ENCODE measurements at places on chromosomes 5 and 9. TPM values are rescaled to one million over a fixed set of nuclear protein-coding genes. Genes with fewer than 3 reads are reported as not detected.

Gene PCSK5
- 7.3 TPM for total RNA-seq

Gene BAAT
- 0.36 TPM for total RNA-seq

Gene ADRB2
- total RNA-seq, result 0.22 TPM

Gene SPINK6
- total RNA-seq, result not detected

Gene CDK5RAP2
- 76.8 TPM for total RNA-seq

Gene TMOD1
- 10.1 TPM for total RNA-seq

Gene PCDHA1
- total RNA-seq, result not detected

Gene TUSC1
- 0.53 TPM for total RNA-seq

Gene LCN12
- total RNA-seq, result 16.2 TPM

GRCh38 chr5:157606046-157606445, 30.5 kb upstream of the ADAM19 start:
- no peak for DNase-seq

DNA sequence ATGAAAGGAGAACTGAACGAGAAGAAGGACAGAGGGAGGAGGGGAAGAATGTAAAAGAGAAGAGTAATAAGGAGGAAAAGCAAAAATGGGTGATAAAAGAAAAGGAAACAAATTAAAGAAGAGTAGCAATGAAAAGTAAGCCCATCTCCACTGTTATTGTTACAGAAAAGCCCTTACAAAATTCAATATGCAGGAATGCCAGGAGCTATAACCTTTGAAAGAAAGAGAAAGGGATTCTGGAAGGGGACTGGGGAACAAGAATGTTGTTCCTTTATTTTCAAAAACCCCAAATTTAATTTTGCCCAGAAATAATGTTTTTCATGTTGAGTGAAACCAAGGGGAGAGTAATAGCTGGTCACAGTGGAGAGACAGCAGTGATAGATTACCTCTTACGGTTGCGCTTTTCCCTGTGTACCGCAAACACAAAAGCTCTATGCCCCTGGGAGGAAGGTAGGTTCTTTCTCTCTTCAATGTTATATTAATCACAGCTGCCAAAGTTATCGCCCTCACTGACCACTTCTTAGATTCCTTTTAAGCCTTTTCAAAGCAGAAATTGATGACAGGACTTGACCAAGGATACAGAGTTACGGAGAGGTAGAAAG, 86.7 kb downstream of the BRINP1 start:
- no peak for DNase-seq

- no peak for DNase-seq
Observed at GRCh38 chr5:34464829-34465228, 191.3 kb upstream of the RAI14 start.

- DNase-seq, result no peak
Observed at GRCh38 chr5:148193202-148193601, 9.6 kb upstream of the SPINK6 start.

GRCh38 chr9:18555105-18555883, 81.3 kb downstream of the ADAMTSL1 start:
- no peak for DNase-seq

DNA sequence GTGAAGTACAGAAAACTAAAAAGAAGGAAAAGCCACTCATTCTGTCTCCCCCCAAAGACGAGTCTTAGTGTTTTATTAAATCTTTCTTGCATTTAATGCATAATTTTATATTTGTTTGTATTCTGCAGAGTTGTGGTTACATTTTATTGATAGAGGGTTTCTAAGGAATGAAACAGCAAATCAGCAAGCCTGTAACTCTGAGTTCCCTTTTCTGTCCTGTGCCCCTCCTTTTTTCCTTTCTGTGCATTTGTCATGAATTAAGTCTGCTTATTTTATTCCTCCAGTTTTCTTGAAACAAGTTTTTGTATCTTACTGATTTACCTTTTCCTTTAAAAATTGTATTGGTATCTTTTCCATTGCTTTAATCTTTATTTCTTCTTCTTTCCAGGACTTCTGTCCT, 132.8 kb downstream of the MUSK start:
- DNase-seq, result no peak

DNA sequence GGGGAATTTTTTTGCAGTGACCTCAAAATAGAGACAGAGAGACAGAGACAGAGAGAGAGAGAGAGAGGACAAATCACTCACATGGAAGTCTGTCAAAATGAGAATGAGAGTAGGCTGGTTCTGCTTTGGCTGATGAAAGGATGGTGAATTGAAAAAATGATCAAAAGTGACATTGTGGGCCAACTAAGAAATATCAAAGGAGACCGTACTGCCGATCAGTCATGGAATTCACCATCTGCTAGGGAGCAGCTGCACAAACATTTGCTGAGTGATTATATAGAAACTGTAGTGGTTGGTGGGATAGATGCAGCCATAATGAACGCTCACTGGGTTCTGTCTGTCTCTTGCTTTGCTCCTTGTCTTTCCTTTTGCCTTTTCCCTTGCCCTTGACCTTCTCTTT, 476.6 kb upstream of the SGCD start:
- no peak for DNase-seq

- no peak for DNase-seq
Observed at GRCh38 chr9:92429836-92430235, 5.6 kb upstream of the OMD start.

GRCh38 chr5:180194410-180195345, 14.3 kb downstream of the RASGEF1C start:
- no peak for DNase-seq

DNA sequence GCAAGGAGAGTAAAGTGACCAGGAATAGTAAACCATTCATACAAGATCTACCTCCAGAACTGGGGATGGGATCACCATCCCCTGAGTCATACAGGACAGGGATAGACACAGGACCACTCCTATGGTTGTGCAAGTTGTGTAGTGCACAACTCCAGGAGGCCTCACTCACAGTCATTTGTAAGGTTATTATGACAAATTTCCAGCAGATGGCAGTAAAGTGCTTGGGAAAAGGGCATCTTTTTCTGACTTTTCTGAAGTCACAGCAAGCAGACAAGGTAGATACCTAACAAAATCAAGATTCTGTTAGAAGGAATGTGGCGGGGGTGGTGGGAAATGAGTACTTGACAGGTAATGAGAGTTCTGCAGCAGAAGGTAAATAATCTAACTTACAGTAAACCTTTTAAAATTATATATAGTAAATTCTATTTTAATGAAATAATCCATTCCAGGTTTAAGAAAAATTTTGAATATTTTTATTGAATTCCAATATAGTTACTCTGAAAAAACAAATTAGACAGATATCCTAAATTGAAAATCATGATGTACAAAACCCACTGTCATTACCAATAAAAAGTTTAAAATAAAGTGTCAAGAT, 16.7 kb upstream of the KIF27 start:
- DNase-seq, result no peak

- no peak for DNase-seq
Observed at GRCh38 chr5:31577438-31577837, 45.3 kb downstream of the C5orf22 start.

DNA sequence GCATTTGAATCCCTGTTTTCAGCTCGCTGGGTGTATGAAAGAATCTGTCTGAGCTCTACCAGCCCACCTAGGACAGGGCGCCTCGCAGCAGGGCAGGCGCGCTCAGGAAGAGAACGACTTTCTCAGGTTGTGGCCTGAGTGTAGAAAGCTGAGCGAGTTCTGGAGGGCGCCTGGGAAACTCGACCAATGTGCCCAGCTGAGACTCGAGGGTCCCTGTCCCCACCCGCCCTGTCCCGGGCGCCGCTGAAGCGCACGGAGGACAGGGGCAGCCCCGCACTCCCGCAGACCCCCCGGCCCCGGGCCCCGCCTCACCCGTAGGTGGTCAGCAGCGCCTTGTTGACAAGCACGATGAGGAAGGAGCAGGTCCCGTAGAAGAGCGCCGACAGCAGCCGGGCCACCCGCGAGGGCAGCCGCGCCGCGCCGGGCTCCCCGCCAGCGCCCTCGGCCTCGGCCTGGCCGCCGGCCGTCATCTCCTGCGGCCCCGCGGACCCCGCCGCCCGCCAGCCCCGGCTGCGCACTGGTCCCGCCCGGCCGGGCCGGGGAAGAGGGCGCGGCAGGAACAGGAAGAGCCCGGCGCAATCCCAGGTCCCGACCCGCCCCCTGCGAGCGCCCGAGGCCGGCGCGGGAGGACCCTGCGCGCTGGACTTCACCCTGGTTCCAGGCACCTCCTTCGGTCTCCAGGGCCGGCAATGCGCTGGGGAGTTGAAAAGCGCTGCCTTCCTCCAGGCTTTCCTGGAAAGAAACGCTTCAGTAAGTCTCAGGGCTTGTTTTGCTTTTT, at the start of gene SLC35D2:
Gene SLC35D2 (minus strand): TSS at position 547 of the 778 bp plus-strand sequence. CDS start 77 bp downstream, at position 470.
- peak; percentile 53 for DNase-seq

DNA sequence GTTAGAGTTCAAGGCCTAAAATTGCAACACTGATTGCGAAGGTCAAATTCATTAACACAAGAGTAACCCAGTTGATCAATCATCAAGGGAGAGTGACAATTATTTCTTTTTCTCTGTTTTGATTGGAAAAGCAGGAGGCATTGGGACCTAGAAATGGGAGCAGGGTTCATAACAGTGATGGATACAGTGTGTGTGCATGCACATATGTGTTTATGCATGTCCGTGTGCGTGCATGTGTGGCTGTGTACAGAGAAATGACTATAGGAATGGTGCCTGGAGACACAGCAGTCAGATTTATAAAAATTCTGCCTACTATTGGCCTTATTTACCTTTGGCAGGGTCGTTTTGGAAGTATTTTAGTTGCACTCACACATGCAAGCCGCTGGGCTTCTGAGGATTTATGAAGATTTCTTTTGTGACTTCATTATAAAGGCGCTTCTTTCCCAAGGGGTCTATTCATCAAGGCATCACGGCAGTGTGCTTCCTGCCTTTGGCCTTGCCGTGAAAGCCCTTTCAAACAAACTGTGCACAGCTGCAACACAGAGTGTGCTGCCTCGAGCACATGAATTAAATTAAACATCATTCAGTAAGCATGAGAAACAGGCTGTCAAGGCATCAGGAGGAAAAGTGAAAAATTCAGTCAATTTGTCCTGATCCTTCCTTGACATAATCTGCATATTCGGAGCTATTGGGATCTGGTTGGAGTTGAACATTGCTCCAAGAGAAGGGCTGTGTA, 122.8 kb upstream of the PUM3 start:
- no peak for DNase-seq

DNA sequence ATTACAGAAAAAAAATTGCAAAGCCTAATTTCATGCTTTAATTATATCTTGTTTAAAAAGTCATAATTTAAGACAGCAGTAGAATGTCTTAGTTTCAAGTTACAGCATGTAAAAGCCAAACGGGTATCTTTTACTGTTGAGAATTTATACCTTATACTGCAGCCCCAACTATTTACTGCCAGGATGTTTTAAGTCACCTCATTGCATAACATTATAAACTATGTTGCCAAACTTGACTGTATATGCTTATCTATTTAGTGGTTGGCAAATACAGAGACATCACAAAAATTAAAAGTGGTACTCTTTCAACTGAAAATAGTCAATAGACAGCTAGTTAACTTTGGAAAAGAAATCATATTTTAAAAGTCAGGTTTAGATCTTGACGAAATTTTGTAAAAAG, 119.5 kb downstream of the EDIL3 start:
- DNase-seq, result no peak

DNA sequence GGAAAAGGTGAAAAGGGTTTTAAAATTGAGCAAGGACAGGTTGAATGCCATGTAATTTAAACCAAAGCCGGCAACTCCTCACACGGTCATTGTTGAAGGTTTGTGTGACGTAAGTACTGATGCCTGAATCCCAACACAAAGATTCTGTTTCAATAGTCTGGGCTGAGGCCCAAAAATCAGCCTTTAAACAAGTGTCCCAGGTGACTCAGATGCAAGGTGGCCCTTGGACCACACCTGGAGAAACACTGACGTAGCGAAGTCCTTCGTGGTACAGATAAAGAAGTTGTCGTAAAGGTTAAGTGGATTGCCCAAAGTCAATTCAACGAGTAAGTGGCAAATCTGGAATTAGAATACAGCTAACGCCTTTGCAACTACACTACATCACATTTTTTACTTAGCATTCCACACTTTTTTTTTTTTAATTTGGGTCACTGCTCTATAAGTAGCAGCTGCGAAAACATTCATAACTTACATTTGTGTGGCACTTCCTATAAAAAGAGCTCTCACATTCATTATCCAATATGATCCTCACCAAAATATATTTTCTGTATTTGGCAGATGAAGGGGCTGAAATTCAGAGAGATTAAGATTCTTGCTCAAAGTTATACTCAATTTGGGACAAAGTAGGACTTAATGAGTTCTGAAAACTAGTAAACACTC, 111.3 kb downstream of the LPAR1 start:
- no peak for DNase-seq

DNA sequence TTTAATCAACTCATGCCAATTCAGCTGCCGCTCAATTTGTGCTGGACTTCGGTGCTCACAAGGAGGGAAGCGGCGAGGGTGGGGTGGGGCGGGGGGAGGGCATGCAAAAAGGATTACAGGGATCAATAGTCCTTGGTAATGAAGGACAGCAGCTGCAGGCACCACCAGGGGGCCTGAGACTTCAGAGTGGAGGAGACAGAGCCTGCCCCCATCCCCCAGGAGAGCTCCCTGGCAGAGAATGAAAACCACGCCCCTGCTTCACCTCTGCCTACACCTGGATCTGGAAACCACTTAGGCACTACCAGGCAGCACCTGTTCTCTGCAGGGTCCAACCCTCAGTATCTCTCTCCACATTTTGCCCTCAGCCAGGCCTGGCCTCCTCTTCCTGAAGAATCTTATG, 155.6 kb downstream of the TRIM32 start:
- DNase-seq, result no peak

DNA sequence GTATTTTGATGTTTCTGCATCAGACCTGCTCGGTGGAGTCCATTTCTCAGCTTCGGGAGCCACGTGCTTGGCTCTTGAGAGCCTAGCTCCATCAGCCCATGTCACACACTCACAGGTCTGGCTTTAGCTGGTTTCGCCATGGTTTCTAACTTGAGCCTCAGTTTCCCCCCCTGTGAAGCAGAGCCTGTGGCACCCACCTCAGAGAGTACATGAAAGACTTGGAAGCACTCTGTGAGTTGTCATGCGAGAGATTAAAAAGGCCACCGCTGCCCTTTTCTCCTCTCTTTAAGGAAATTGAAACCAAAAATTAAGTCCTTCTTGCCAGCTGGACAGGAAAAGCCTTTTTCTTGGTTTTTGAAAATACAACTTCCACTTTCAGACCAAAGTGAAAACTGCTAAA, 8.8 kb downstream of the TENT4A start:
- no peak for DNase-seq

GRCh38 chr9:125747765-125748445, 732 bp downstream of the PBX3 start:
- peak; percentile 25 for DNase-seq

GRCh38 chr9:131747352-131747751, 7.5 kb upstream of the RAPGEF1 start:
- no peak for DNase-seq

Measured in progenitor cell of endocrine pancreas (in vitro differentiated cells).